Stimulated activated CD8-positive, alpha-beta memory T cell treated with anti-CD3 and anti-CD28 coated beads, Interleukin-4, amount 100 ng/mL, for 1 hour (primary cell): ENCODE measurements at places on chromosomes 1 and 21.

DNA sequence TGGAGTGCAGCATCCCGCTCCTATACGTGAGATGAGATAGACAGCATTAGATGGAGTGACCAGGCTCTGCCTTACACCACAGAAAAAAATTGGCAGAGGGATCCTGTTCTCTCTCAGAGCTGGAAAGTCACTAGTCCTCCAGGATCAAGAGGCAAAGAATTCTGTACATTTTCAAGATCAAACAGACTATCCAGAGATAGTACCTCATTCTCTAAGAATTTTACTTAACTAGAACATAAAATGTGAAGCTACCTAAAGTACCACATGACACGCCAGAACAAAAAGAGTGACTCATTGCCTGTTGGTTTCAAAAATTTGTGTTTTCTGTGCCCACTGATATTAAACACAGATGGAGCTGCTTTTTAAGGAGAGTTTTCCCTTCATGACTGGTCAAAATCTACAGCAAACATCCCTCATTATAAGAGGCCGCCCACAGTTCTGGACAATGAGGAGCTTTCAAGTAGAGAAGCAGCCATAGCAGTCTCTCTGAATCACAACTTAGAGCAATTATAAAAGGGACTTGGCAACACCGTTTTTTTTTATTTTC, 32.3 kb downstream of the CD160 start:
- no peak for DNase-seq

DNA sequence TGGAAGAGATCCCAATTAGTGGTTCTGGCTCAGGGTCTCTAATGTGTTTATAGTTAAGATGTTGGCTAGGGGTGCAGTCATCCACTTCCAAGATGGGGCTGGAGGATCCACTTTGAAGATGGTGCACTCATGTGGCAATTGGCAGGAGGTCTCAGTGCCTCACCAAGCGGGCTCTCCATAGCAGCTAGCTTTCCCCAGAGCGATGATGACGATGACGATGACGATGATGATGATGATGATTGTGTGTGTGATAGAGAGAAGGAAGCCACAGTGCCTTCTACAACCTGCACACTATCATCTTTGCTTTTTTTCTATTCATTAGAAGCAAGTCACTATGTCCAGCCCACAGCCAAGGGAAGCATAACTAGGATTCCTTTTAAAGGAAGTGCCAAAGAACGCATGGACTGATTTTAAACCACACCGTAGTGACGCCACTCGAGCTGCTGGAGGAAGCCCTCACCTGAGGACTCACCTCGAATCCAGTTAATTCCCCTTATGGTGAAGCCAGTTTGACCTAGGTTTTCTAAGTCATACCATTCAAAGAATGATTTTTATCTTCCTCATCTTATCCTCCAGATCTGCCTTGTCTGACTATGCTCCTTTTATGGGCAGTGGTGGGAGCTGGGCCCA, 49.4 kb downstream of the SRRM1 start:
- no peak for DNase-seq

GRCh38 chr1:43367026-43367903, 546 bp downstream of the ELOVL1 start:
- peak; percentile 7 for DNase-seq

- DNase-seq, result no peak
Measured at GRCh38 chr1:228977307-228977706, 242.0 kb downstream of the RHOU start.

GRCh38 chr1:82534996-82535395, 734.3 kb downstream of the ADGRL2 start:
- DNase-seq, result no peak

DNA sequence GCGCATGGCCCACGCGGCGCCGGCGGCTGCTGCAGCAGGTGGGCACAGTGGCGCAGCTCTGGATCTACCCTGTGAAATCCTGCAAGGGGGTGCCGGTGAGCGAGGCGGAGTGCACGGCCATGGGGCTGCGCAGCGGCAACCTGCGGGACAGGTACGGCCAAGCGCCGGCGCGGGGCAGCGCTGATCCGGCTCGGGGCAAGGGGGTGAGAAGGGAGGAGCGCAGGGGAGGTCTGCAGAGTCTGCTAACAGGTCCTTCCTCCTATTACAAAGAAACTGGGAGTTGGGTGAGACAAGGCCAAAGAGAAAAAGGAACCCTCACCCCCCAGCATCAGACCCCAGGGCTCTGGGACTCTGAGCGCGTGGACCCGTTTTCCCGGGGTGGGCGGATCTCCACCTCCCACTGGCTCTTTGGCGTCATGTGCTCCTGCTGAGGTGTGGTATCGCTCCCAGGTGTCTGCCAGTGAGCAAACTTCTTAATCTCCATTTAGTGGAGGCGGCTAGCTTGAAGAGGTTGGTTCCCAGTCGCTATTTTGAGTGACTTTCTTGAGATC, 431 bp downstream of the MTARC1 start:
- no peak for DNase-seq

DNA sequence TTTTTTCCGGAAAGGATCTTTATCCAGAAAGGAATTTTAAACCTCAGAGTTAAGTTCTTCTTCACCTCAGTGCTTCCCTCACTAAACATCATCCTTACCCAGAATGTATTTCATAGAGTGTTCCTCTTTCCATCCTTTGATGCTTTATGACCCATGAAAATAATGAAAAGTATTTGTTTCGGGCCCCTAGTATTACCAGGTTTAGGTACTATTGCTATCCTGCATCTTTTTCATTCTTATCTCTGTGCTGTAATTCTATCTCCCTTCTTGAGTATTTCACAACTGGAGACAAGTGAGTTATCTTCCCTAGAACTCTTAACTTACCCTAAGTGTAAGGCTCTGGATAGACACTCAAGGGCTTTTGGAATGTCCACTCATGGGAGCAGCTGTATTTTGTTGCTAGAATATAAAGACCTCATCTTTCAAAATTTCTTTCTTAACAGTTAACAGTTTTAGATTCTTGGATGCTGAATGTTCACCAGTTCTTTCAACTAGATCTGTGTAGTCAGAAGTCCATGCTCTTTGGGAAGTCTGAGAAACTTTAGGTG, 26.2 kb downstream of the UCK2 start:
- no peak for DNase-seq

DNA sequence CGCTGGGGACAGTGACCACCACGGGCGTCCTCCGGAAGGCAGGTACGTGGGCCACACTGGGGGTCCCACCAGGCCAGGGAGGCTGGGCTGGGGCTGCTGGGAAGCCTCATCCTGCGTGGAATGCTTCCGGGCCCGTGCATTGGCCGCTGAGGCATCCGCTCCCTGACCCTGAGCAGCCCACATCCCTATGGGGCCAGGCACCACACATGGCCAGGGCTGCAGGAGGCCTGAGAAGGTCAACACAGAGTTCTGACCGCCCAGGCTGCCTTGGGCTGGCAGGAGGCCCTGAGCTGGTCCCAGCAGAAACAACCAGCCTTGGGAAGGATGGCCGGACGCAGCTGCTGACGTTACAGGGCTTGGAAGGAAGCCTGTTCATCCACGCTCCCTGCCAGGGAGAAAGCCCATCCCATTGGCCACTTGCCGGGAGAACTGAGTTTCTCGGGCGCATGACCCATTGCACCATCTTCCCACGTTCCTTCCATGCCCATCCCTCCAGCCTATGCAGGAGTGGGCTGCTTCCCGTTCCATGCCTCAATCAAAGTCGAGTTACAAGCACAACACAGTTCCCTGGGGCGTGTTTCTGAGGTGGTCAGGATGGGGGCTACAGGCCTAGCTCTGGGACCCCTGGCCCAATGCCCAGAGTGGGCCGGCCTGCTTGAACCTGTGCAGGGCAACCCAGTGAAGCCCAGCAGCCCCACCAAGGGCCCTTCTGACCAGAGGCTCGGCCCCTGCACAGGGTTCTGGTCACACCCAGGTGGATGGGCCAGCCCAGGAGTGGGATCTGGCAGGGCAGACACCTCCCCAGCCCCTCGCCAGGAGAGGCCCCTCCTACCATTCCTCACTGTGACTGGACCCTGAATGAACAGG, 31.7 kb downstream of the TRIM11 start:
- no peak for DNase-seq

- DNase-seq, result no peak
Measured at GRCh38 chr1:162757476-162757875, 33.0 kb upstream of the HSD17B7 start.

DNA sequence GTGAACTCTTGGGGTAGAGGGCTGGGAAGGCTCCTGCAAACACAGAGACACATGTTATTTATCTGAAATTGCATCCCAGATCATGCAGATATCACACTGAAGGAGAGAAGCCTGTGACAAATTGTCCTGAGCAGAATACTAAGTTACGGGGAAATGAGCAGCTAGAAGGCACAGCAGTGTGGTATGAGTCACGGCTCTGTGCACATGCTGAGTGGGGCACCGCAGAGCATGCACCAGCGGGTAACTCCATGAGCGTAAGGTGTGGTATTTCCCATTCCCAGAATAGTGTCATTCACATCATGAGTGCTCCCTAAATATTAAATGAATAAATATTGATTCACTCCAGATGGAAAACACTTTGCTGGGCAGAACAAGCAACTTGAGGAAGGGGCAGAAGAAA, 21.3 kb upstream of the FCRL2 start:
- no peak for DNase-seq

GRCh38 chr21:27688773-27689172, 721.9 kb upstream of the ADAMTS5 start:
- no peak for DNase-seq

GRCh38 chr1:25113731-25114130, 118.6 kb downstream of the SYF2 start:
- DNase-seq, result no peak

GRCh38 chr1:227622739-227623475, 59.6 kb downstream of the ZNF678 start:
- DNase-seq, result no peak

DNA sequence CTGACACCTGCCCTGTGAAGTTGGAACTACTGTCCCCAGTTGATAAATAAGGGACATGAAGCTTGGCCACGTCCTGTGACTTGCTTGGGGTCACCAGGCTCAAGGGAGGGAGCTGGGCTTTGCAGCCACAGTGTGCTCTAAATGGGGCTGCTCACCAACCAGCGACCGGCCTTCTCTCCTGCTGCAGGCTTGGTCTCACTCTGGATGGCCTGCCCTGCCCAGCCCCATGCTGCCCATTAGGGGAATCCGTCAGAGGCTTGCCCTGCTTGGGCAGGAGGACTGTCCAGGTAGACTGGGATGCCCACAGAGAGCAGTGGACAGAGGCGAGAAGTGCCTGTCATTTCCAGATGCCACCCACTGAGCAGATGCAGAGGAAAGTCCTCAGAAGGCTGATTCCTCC, 1.2 kb upstream of the CENPS start:
- no peak for DNase-seq

- DNase-seq, result no peak
Measured at GRCh38 chr1:166785987-166786386, 53.3 kb upstream of the POGK start.
